CD8-positive, alpha-beta T cell (primary cell): ENCODE measurements at places on chromosomes 6 and 20.

- peak; percentile 57 for DNase-seq
Observed at GRCh38 chr6:38493931-38494547, 145.7 kb downstream of the BTBD9 start.

DNA sequence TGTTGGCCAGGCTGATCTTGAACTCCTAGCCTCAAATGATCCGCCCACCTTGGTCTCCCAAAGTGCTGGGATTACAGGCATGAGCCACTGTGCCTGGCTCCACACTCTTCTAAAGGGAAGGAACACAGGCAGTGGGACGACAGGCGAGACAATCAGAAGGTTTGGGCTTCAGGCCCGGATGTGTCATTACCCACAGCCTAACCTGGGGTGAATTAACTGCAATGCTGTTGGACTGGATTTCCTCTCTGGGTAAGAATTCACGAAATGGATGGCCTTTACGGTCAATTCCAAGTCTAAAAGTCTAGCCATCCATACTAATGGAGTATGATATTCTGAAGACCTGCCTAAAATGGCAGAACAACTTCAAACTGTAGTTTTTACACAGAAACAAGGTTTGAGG is 83.7 kb upstream of the CCDC28A start:
- no peak for DNase-seq

- no peak for DNase-seq
Observed at GRCh38 chr20:22428051-22428450, 156.3 kb downstream of the FOXA2 start.

- DNase-seq: no peak
Observed at GRCh38 chr6:90263633-90264032, 33.0 kb downstream of the BACH2 start.

DNA sequence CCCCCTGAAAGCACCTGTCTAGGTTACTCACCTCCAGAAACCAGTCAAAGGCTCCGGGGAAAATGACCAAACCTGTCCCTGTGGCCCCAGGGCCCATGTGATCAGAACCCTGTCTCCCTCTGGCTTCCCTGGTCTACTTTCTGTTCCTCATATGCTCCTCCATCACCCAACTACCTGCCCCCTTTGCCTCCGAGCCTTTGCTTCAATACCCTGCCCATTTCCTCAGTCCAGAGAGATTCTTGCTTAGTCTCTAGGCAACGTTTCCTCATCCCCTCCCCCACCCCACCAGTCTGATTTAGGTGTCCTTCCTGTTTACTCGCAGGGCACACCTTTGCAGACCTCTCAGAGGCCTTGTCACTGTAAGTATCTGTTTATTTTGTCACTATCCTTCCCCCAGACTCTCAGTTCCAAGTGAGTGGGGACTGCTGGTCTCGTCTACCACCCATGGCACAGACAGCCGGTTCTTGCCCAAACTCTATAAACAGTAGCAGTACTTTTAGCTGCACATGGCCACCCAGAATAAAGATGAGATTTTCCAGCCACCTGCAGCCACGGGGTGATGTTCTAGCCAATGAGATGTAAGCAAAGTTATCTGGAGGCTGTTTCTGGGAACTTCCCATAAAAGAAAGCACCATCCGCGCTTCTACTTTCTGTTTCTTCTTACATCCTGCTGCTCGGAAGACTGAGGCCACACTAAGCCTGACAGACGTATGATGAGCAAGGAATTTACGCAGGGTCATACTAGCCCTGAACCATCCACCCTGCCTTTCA is 13.3 kb downstream of the ELOVL5 start:
- DNase-seq: peak; percentile 78

DNA sequence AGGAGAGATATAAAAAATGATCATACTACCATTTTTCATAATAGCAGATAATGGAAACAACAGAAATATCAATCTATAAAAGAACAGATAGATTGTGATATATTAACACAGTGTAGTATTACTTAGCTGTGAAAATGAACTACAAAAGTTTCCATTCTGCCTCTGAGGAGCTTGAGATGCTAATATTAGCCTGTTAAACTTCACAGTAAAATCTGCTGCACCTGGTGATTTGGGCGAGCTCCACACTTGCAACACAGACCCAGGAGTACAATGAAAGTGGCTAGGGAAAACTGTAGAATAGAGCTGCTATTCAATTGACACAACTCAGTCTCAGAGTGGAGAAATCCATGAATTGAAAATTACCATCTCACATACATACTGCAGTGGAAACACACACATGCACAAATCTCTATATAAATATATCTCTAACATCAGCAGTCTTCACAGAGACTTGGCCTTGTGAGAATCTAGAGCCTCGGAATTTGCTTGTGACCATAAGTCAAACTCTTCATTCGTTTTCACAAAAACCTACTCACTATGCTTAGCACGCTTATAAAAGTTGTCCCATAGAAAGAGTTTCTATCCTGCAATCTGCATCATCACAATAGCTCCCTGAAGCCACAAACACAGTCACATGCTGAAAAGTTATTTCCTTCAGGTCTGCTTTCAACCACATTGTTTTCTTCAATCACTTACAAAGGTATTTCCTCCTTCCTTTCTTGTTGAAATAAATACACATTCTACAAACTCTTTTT is 133.0 kb downstream of the PAK5 start:
- DNase-seq: no peak

DNA sequence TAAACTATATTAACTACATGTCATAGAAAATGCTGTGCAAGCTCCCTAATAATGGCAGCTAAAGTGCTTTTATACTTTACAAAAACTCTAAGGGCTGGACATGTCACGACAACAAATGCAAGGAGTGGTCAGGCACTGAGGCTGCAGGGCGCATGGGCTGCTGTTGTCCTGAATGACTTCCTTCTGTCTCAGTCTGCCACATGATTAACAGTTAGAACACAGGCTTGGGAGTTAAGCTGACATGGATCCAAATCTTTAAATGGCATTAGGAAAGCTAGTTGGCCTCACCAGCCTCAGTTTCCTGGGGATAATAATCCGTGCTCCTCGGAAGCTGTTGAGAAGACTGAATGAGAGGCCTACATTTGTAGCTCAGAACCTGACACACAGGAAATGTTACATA is 57.4 kb downstream of the PREP start:
- DNase-seq: no peak

GRCh38 chr6:157273756-157274470 is 49.4 kb downstream of the TMEM242 start:
- DNase-seq: peak; percentile 84

- DNase-seq: no peak
Observed at GRCh38 chr6:157536223-157536545, 155.2 kb downstream of the ZDHHC14 start.

- no peak for DNase-seq
Observed at GRCh38 chr6:96014846-96015517, 792 bp upstream of the FUT9 start.

DNA sequence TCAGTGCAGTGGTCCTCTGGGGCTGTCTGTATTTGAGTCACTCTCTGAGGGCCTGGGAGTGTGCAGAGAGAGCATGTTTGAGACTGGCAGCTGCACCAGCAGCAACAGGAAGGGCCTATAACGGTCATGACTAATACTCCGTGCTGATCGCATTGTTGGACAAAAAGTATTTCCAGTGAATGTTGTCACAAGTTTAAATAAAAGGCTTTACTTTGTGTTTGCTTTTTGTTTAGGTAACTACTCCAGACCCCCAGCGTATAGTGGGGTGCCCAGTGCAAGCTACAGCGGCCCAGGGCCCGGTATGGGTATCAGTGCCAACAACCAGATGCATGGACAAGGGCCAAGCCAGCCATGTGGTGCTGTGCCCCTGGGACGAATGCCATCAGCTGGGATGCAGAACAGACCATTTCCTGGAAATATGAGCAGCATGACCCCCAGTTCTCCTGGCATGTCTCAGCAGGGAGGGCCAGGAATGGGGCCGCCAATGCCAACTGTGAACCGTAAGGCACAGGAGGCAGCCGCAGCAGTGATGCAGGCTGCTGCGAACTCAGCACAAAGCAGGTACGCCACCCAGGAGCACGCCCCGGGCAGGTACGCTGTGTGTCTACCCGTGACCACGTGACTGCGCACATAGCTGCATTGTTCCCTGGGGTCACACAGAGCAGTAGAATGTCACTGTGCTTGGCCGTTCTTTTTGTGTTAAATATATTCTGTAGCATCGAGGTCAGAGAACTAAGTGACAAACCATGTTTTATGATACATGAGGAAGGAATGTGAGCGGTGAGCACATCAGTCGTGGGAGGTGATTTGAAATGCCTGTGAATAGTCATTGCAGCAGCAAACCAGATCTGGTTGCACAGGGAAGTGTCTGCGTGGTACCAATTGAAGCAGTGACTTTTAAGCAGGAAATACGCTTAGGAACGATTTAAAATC is 174.7 kb downstream of the TMEM242 start:
- DNase-seq: no peak

DNA sequence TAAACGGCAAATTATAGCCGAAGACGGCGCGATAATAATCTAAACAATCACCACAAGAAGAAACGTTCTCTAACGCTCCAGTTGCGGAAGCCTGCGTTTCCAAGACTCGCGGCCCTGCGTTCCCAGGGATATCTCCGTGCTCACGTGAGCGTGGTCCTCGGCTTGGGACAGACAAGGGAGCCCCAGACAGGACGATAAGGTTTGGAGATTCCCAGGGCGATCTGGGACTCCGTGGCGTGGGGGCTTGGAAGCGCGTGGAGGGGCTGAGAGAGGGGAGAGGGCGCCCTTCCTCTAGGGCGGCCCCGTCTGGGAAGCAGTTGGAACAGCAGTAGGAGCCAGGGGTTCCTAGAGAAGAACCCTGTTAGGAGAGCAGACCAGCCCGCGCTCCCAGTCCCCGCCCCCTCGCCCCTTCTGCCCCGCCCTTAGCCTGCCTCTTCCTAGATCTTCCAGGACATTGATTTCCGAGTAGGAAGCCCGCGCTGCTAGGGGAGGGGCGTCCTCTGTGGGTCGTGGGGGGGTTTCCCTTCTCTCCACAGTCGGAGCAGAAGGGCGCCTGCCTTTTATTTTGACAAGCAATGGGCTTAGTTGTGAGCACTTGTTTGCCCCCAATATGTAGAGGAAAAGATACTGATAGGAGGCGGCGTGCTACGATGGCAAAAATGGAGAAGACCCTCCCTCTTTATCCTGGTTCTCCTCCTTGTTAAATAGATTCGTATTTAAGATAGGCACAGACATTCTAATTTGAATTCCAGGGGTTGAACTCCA is 10.6 kb downstream of the NRN1 start:
- DNase-seq: no peak

DNA sequence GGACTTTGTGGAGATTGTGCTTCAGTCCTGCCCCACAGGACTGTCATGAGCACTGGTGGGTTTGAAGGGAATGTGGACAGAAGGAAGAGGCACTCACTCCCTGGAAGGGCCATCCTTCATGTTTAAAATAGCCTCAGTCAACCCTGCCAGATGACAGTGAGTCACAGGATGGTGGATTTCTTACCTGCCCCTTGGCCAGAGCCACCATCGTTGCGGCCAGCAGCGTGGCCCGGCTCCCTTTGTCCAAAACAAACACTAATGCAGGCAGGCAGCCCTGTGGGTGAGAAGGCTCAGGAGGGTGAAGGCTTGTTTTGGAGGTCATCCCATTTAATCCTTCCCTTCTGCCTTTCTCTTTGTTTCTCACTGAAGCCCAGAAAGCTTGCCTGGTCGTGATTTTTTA is 422.7 kb downstream of the CD83 start:
- no peak for DNase-seq

DNA sequence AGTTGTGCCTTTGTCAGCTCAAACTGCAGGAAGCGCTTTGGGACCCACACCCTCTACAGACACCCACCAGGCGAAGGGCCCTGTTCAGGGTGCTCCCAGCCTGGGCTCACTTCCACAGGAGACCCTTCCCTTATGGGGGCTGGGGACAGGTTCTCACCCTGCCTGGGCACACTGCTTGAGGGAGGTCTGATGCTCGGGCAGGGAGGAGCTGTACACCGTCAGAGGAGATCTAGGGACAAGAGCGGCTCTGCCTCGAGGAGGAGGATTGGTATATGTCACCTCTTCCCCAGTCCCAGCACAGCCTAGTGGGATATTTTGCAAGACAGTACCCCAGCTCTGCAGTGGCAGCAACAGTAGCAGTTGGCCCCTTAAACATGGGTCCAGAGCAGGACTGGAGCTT is 26.9 kb downstream of the GJA10 start:
- DNase-seq: no peak

- DNase-seq: no peak
Observed at GRCh38 chr6:15413466-15414234, 167.8 kb downstream of the JARID2 start.

DNA sequence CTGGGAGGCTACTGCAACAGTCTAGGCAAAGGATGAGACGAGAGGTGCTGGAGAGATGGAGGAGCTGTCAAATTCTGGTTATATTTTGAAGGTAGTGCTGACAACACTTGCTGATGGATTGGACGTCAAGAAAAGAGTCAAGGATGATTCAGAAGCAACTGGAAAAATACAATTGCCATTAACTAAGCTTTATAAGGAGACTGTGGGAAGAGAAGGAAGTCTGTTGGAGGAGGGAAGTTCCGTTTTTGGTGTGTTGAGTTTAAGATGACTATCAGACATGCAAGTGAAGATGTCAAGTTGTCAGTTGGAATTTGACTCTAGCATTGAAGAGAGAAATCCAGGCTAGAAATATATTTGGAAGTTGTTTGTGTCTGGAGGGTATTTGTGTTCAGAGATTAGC is 358.1 kb downstream of the RNGTT start:
- DNase-seq: no peak

- no peak for DNase-seq
Observed at GRCh38 chr6:150681578-150682395, 82.1 kb downstream of the PLEKHG1 start.

- no peak for DNase-seq
Observed at GRCh38 chr6:130794738-130795137, 32.5 kb upstream of the SMLR1 start.

GRCh38 chr20:49892260-49892659 is 23.1 kb downstream of the SPATA2 start:
- no peak for DNase-seq

- DNase-seq: no peak
Observed at GRCh38 chr6:113439866-113440265, 417.3 kb upstream of the MARCKS start.

- no peak for DNase-seq
Observed at GRCh38 chr20:57330998-57331397, 1.4 kb downstream of the SPO11 start.

DNA sequence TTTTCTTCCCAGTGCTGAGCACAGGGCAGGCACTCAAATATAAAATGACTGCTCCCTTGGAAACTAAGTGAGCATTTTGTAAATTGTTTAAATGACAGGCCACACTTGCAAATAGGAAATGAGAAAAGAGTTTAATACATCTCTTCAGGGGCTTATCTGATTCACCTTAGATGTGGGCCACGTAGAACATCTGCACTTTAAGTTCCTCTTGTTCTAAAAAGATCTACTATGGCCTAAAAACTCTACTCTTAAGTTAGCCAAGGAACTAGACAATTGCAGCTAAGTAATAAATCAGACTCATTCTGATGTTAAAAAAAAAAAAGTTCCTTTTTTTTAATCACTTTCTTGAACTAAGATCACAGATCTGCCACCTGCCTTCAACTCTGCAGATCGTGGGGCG is 126.3 kb downstream of the KIF16B start:
- no peak for DNase-seq

DNA sequence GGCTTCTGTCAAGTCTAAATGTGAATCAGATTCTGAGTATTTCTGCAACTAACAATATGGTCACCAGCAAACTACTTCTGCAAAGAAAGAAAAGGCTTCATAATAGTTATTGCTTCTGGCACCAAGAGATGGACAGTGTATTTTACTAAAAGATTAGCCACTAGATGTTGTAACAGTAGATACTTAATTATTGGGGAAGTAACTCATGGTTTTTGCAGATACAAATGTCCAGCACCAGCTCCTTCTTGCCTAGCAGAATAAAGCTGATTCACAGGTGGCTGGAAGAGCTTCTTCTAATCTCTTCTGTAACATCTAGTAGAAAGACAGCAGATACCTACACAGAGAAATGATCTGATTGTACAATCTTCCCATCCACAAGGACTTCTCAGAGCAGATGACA is 21.2 kb downstream of the ATXN1 start:
- no peak for DNase-seq
